NCI-H524 treated with DMSO at 0.1 percent for 48 hours (cell line): ENCODE measurements at places on chromosomes 3 and 15.

GRCh38 chr3:133620066-133620784, 41.5 kb downstream of the TOPBP1 start:
- no peak for DNase-seq

GRCh38 chr15:33089878-33090757, 104.4 kb downstream of the FMN1 start:
- DNase-seq, result peak; percentile 94

GRCh38 chr3:161607056-161607455, 110.4 kb downstream of the OTOL1 start:
- DNase-seq, result no peak

DNA sequence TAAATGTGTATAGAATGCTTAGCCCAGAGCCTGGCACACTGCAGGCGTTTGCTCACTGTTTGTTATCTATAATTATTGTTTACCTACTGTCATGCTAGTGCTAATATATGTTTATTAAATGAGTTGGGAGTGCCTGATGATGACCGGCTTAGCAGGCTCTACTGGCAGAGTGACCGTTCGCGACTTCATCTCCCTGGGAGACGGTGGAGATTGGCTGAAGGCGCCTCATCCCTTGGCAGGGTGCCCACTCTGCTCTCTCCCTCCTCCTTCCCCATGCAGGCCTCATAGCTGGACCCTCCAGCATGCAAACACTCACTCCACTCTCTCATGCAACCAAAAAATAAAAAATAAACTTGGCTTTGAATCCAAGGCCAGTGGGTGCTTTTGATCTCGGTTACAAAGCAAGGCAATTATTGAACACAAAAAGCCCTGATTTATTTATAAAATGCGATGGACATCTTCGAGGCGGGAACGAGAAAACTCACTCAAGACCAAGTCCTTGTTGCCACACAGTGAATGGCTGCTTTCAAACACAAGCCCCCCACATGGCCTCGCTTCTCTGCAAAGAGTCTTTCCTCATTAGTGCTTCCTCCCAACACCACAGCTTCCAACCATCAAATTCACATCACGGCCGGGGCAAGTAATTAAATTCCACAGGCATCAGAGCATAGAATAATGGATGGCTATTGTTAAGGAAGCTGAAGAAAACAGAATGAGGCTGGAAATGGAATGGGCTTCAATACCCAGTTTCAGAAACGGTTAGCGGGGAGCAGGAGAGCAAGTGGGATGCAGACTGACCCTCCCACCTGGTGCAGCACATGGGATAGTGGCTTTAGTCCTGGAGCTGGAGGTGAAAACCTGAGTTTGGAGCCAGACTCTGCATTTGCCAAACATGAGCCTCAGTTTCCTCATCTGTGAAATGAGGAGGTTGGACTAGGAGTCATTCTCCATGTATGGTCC, 135.7 kb upstream of the RAD18 start:
- no peak for DNase-seq

DNA sequence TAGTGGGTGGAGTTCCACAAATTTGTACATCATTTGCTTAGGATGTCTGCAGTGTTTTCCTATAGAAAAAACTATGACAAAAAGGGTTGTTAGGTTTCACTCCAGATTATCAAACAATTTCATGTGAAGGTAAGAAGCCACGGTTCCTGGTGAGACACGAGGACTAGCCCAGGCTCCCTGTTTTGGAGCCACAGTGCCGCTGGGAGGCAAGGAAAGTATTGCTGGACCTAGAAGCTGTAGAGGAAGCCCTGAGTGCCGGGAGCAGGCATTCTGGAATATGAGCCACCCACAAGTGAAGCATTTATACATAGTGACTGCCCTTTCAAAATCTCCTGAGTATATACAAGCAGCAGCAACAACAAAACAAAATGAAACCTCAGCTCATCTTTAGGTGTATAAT, 142.0 kb downstream of the GABRB3 start:
- no peak for DNase-seq

- DNase-seq, result no peak
Measured at GRCh38 chr15:25950014-25950413, 86.9 kb upstream of the ATP10A start.

DNA sequence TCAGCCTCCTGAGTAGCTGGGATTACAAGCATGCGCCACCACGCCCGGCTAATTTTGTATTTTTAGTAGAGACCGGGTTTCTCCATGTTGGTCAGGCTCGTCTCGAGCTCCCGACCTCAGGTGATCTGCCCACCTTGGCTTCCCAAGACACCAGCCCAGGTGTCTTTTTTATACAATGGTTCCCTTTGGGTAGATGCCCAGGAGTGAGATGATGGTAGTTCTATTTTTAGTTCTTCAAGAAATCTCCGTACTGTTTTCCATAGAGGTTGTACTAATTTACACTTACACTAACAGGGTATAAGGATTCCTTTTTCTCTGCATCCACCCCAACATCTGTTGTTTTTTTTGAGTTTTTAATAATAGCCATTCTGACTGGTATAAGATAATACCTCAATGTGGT, 94.3 kb downstream of the IGF2BP2 start:
- DNase-seq, result no peak

DNA sequence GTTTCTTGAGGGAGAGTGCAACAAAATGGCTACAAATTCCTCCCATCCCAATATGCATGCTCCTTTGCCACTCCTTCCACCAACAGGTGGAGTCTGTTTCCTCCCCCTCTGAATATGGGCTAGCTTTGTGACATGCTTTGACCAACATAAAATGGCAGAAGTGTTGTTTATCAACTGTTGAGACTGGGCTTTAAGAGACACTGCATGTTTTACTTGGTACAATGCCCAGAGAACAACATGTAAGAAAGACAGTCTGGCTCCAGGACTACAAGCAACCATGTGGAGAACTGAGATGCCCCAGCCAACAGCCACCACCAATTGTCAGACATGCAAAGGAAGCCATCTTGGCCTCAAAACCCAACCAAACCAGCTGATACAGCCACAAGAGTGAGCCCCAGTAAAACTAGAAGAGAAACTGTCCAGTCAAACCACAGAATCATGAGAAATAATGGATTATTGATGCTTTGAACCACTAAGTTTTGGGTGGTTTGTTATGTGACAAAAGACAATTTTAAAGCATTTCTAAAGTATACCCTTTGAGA, 40.5 kb downstream of the NUDT16 start:
- DNase-seq, result no peak

DNA sequence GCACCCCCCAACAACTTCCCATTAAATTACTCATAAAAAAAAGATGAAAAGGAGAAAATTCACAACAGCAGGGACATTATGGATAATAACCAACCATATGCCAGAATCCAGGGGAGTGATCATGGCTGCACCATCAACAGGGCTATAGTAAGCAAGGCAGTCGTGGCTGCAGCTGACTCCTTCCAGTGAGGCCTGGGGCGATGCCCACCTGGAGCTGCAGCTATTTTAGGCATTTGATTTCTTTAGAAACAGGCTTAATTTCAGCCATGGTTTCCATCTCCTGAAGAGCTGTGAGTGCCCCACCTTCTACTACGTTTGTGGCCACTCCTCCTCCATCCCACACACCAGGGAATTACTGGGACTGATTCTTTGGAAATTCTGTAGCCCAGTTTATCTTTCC, 84.0 kb downstream of the MINAR1 start:
- DNase-seq, result no peak

DNA sequence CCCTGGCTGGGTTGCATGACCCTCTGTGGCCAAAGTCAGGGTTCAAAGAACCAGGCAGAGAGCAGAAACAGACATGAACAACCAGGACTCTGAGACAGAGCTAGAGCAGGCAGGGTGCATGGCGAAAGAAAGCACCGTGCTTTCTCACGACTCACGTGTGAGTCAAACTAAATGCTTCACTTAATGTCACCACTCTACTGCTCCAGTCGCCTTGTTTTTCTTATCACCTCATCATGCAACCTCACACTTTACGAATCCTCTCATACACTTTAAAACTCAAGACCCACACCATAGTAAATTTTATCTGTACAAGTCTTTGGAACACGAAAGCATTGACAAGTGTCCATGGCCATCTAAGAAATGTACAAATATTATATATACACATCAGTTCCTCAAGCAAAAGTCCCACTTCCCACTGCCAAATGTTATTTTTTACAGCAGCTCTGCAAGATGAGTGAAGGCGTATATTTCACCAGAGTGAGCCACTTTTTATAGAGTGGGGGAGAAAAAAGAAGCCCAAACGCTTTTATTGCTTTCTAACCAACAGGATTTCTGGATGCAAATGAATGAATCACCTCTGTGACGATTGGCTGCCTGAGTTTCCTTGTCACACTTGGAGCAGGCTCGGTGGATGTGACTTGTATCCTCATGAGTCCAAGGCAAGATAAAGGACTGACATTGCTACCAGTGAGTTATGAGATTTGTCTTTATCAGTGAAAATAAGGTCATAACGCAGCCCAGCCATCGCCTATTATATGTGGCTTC, 16.0 kb upstream of the MEGF11 start:
- no peak for DNase-seq

DNA sequence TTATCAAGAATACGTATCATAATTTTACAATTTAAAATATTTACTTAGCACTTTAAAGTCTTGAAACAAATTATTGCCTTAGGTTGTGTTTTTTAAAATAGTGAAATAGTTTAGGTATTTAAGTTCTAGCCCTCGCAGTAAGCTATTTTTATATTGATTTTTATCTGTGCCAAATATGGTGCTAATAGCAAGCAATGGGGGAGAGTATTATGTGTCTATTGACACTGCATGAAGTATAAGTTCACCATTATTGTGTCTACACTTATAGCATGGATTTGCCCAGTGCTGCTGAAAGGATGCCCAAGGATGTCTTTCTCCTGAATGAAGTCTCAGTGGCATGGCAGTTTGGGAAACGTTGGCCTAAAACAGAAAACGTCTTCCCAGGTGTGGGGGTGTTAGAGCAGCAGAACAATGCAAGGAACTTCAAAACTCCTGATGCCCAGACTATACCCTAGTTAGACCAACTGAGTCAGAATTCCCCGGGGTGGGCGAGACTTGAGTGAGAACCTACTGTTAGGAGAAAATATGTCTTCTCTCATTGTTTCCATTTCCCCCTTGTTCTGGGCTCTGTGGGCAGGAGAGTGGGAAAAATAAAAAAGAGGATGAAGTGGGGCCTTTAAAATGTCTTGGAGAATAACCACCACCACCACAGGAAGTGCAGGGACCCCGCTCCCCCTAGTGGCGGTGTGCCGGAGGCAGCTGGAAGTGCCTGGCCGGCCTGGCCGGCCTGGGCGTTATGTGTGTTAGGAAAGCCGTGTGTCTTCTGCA, 104.2 kb upstream of the SLC7A14 start:
- peak; percentile 20 for DNase-seq

DNA sequence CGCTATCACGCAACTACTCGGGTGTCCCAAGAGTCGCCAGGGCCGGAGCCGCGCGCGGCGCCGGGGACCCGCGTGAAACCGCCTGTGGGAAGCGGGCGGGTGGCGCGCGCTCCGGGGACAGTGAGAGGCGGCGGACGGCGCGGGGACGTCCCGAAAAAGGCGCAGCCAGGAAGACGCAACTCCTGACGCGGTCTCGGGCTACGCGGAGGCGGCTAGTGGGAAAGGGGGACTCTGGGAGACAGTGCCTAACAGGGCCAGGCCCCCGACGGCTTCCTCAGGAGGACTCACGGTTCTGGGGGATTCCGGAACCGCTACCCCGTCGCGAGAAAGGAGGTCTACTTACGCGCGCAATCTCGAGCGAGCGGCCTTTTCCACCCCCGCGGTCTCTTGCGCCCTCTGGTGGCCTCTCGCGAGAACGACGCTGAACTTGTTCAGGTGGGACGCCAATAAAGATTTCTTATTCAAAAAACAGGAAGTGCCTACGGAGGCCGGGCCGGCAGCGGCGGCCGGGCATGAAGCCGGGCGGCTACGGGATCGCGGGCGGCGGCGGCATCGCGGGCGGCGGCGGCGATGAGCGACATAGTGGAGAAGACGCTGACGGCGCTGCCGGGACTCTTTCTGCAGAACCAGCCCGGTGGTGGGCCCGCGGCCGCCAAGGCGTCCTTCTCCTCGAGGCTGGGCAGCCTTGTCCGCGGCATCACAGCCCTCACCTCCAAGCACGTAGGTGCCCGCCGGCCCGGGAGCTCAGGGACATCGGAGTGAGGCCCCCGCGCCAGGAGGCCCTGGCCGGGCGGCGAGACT, at the start of gene AP4E1:
Gene AP4E1 (plus strand): TSS at position 475 of the 801 bp plus-strand sequence. CDS start 96 bp downstream, at position 571.
- peak; percentile 64 for DNase-seq

DNA sequence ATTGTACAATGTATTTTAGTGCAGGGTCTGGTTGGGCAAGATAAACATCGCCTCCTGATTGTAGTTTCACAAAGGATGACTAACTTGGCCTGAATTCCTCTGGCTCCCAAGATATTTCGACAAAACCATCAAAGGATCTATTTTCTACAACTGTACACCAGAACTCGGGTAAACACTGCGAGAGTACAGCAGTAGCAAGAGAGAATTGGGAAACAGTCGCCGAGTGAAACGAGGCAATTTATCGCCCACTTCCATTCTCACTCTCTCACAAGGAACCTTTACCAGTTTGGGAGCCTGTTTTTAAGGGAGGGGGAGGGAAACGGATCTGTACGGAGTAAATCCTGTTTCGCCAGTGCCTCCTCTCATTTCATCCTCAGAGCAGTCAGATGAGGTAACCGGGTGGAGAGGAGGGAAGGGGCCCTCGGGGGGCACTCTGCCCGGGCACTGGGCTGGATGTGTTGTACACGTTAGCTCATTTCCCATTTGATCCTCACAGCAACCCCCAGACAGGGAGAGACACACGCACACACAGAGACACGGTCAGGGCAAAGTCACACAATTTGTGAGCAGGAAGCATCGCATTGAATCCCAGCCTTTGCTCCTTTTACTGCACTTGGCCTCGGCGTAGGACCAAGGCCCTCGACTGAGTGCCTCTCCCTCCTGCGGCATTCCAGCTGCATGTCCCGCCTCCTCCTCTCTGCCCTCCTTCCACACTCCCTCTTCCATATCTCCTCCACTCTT, 120.1 kb downstream of the LIPC start:
- no peak for DNase-seq

DNA sequence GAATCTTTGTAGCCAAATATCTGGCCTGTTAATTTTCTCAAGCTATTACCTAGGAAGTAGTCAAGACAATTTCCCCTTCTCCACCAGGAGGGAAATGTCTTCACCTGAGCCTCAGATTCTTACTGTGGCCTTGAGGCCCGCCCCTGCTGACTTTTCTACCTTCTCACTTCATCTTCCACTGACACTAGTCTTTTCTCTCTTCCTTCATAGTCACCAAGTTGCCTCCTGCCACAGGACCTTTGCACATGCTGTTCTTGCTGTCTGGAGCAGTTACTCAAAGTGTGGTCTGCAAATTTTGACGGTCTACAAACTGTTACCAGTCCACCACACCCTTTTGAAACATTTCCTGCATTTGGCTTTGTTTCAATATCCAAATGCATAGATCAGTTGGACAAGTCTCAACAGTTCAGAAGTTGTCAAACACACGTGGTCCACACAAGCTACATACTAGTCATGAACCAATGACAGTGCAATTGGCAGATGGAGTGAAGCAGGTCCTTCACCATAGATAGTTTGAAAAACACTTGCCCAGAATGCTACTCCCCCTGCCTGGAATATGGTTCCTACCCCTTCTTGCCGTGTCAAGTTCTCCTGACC, 100.5 kb downstream of the OSBPL10 start:
- DNase-seq, result no peak

GRCh38 chr3:24763393-24763792, 268.7 kb upstream of the THRB start:
- no peak for DNase-seq
